ENCODE measurements at places on chromosomes 2 and 18. TPM values are rescaled to one million over a fixed set of nuclear protein-coding genes. Genes with fewer than 3 reads are reported as not detected.

The COBLL1 gene
- not detected for total RNA-seq

The EN1 gene
- total RNA-seq = not detected

The CROCC2 gene
- not detected for total RNA-seq

The B4GALT6 gene
- 2.0 TPM for total RNA-seq

The TMEM37 gene
- total RNA-seq = not detected

The SLC9A4 gene
- total RNA-seq = 0.20 TPM

The LYPD6 gene
- not detected for total RNA-seq

The IL1R1 gene
- 0.22 TPM for total RNA-seq

Data from T-helper 1 cell treated with Interleukin-12 subunit alpha and Interleukin-12 subunit beta and Interleukin-4 antibody, amounts not matched to agents 30 ng/mL and 1 ng/mL, for 36 hours (primary cell).